SW480 (cell line): ENCODE measurements at places on chromosomes 2 and 18.

DNA sequence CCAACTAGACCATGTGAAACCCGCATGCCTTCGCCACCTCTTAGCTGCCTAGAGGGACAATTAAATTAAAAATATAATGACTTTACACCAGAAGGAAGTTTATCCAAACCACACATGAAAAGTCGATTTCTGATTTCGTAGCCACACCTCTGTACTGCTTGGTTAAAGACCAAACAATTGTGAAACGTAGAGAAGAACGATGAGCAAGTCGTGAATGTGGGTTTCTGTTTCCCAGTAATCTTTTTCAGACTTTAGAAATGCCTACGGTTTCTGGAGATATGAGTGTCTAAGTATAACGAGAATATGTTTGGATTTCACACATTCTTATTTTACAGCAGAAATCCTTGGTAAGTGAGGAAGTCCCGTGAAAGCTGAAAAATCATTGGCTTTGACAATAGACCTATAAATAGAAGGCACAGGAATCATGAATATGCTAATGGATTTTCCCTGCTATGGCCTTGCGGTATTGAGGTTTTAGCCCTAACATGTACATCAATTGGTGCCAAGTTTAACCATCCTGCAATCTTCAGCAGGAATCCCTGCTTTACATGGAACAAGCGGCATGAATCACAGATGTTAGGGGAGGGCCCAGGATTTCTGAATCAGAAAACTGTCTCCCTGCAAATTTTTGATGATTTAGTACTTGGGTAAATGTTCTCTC lies 105.6 kb downstream of the TTC32 start:
- no peak for DNase-seq

GRCh38 chr2:183998041-183998796 lies 600.1 kb upstream of the ZNF804A start:
- no peak for DNase-seq

GRCh38 chr2:233404222-233404621 lies 49.9 kb downstream of the DGKD start:
- DNase-seq = peak; percentile 39

DNA sequence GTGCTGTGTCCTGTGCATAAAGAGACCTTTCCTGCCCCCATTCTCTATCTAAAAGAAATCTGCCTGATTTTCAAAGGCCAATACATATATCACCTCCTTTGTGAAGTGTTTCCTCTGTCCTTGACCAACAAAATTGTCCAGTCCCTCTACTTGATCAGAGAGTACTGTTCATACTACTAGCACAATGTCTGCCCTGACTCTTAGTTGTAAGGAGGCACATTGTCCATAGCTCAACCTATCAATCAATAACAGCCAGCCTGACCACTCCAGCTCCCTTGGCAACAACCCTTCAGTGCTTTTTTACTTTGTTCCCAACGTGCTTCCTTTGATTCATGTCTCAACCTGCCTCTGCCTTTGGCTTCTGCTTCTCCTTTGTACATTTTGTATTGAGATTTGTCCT lies 398.9 kb downstream of the TRIB2 start:
- no peak for DNase-seq

DNA sequence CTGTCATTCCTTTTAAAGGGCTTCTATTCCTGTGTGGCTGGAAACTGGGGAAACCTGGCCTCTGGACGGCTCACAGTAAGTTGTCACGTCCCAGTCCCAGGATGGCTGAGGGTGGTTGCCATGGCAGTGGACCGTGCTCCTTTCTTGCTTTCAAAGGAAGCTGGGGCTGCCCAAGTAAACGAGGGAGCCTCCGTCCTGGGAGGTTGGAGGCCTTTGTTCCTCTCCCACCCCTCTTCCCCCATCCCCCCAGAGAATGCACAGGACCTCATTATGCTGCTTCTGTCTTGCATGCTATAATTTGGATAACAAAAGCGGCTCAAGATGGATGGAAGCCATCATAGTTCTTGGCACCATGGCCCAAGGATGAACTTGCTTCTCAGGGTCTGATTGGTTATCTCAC lies 325.5 kb upstream of the HS6ST1 start:
- no peak for DNase-seq

GRCh38 chr18:31697351-31698298 lies 13.2 kb upstream of the B4GALT6 start:
- DNase-seq = no peak

DNA sequence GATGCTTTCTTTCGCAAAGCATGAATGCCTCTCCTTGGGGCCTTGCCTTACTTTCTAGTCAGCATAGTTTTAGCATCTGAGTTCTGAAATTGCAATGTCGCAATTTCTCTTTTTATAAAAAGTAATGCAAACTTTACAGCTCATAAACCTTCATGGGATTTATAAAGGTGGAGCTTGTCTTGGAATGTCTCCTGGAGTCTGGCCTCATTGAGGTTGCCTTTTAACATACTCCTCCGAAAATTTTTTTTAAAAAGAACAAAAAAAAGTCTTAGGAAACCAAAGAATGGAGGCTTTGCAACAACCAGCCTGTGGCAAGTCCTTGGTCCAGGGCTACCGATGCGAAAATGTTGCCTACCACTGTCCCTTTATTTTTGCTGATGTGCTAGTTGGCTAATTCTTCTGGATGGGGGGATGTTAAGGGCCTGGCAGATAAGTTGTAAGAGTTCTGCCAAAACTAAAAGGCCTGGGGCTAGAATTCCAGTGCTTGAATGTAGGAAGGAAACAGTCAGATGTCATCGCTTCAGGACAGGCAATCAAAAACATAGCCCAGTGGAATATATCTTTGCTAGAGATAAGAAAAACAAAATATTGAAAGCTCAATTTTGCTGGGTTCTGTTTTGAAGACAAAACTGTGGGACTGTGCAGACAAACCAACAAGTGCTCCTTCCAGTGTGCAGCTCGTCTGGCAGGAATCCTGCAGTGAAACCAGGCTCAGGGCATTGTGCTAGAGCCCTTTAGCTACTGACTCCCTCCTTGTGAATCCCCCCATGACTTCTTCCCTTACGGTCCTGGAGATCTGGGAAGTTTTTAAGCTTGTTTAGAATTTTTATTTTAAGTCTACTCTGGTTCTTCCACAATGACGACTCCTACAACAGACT lies 213.0 kb downstream of the PIEZO2 start:
- DNase-seq = no peak

- no peak for DNase-seq
Observed at GRCh38 chr2:176763130-176763529, 449.5 kb upstream of the HNRNPA3 start.

DNA sequence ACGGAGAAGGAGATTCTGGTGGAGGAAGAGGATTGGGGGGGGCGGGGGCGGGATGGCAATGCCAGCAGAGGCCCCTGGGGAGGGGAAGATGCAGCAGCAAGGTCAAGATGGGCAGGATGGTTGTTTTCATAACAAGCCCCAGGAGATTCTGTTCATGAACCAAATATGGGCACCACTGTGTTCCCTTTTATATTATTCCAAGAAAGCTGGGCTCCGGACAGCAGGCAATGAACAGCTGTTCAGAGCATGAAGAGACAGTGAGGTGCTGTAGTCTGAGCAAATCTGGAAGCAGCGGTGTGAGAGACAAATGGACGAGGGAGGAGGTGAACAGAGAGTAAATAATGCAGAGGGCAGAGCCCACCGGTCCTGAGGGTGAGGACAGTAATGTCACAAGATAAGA lies 20.0 kb downstream of the UXS1 start:
- no peak for DNase-seq

- DNase-seq = peak; percentile 36
Observed at GRCh38 chr2:206989311-206989710, 50.0 kb downstream of the CPO start.

DNA sequence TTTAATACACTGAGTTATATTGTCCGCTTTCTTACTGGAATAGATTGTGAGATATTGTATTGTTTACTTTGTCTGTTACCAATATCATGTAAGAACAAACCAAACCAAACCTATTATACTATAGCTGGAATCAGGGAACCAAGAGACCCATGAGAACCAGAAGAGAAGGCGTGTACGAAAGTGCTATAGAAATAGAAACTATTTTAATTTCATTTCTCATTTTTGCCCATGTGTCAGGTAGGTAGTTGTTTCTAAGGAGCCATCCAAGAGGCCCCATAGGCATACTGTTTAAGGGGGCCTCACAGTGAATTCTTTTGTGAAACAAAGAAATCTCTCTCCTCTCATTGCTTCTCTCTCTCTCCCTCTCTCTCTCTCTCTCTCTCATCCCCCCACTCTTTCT lies 363.6 kb downstream of the RNF144A start:
- no peak for DNase-seq

DNA sequence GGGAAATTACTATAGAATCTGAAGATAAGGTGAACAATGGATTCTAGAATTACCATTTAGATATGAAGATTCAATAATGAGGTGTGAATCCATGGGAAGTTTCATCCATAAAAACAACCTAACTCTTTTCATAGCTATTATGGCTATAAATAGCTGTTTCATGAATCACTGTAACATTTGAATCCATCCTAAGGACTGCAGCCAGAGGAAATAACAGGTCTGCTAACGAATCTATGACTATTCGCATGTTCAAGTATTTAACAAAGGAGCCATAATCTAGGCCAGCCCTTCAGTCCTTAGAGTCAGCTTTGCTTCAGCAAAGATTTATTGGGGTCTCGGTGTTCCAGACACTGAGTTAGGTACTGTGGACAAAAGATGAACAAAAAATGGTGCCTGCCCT lies 87.1 kb downstream of the MYOM1 start:
- DNase-seq = no peak

DNA sequence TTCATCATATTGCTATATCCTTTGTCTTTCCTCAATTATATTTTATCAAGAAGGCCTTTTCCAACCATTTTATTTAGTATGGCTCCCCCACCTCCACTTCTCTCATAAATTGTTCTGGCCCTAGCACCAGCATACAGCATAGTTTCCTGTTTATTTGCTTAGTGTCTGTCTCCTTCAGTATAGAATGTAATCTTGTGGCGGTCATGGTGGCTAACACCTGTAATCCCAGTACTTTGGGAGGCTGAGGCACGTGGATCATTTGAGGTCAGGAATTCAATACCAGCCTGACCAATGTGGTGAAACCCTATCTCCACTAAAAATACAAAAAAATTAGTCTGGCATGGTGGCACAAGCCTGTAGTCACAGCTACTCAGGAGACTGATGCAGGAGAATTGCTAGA lies 39.6 kb upstream of the CLASP1 start:
- DNase-seq = no peak

DNA sequence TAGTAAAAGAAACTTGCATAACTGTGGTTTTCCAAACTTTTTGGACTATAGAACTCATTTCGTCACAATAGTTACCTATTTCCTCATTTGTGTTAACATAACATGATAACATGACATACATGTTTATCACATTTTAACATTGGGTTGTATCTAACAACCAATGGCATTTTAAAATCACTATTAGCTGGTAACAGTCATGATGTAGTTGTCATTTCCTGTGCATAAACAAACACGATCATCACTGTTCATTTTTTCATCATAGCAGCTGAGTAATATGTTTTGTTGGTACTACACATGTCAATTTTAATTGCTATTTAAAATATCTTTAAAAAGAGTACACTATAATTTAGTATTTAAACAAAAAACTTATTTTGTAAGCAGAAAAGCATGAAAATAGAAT lies 402.4 kb downstream of the SATB2 start:
- DNase-seq = no peak

DNA sequence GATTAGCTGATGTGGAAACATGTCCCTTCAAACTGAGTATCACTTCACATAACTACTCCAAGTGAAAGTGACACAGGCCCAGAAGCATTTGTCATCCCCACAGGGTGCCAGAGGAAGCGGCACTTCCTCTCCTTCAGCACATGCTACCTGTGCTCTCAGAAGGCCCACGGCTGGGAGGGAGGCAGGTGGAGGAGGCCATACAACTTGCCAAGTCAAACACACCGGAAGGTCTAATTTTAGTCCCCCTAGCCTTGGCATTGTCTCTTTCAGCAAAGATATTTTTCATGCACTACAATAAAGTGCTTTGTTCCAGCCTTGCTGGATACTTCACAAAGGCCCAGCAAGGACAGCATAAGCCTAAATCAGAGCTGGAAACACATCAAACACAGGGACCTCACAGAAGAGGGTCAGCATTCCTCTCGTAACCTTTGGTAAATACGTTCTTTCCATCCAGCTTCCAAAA lies 38.0 kb downstream of the VSNL1 start:
- DNase-seq = peak; percentile 82

DNA sequence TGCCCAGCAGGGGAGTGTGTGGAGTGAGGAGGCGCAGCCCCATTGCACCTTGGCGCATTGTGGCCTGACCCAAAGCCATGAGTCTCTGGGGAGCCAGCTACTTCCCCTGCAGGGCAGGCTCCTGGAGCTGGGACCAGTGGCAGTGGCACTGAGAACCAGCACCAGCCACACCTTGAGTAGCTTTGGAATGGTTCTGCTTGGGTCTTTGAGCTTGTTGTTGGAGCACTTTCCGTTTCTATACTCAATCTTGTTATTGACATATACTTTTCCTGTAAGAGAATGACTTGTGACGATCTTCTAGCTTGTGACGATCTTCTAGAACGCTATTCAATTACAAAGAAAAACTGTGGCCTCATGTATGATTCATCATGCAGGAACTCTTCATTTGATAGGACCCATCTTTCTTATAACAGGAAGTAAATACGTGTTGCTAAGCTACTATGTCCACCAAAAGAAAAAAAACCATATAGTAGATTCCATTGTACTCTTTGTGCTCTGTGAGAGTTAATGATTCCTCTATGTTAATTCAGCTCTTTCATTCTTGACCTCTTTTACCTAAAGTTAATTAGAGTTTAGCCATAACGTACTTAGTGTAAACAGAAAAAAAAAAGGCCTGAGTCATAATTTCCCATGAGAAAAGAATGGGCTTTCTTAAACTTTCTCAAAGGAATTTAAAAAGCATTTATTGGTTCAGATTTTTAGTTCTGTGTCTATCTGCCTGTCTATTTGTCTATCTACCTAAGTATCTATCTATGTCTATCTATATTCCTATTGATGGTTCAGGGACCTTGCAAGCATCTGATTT lies 113.1 kb downstream of the GATA6 start:
- DNase-seq = peak; percentile 99

DNA sequence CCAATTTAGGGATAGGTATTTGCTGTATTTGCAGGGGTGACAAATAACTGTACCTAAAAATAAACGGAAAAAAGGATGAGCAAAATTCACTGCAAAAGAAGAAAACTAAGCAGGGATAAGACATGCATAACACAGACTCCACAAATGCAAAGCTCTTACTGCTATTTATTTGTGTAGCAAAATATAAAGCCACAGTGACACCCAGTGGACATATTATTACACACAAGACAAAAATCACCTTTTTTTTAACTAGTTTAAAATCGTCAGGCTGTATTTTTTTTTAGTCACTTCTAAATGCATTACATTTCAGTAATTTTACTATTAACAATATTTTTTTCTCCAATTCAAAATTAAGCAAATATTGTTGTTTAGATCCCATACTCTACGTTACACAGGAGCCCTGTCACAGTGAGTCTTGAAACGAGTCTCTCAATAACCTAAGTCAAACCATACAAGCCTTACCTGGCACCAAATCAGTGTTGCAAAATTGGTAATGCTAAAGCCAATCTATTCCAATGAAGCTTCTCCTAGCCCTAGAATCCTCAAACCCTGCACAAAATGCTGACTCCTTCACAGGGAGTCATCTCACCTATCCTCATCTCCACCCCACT lies 23.7 kb downstream of the METTL4 start:
- DNase-seq = peak; percentile 53

- DNase-seq = no peak
Observed at GRCh38 chr2:100224988-100225710, 82.8 kb upstream of the AFF3 start.
